ENCODE measurements at places on chromosomes 3 and 15. TPM values are rescaled to one million over a fixed set of nuclear protein-coding genes. Genes with fewer than 3 reads are reported as not detected.

ANAPC13 gene
- 22.6 TPM for total RNA-seq

SEMA5B gene
- 0.32 TPM for total RNA-seq

ZNF620 gene
- 3.1 TPM for total RNA-seq

OR5K1 gene
- not detected for total RNA-seq

PLSCR5 gene
- total RNA-seq = not detected

DNA sequence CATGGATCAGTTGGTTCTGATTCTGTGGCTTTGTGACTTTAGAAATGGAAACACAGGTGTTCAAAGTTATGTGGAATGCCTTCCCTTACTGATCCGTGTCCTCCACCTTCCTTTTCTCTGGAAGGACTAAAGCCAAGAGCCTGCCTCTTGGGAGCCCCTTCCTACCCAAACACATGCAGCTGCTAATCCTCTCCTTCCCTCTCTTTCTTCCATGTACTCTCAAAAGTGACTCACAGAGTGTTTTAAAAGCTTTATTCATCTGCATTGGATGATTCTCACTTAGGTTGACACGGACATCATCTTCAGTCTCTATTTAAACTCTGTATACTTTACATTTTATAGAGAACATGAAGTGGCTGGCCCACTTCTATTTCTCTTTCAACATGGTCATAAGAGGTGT is 856.5 kb upstream of the ARPP21 start:
- no peak for DNase-seq

GRCh38 chr3:115071601-115072000 is 75.5 kb downstream of the ZBTB20 start:
- DNase-seq = no peak

DNA sequence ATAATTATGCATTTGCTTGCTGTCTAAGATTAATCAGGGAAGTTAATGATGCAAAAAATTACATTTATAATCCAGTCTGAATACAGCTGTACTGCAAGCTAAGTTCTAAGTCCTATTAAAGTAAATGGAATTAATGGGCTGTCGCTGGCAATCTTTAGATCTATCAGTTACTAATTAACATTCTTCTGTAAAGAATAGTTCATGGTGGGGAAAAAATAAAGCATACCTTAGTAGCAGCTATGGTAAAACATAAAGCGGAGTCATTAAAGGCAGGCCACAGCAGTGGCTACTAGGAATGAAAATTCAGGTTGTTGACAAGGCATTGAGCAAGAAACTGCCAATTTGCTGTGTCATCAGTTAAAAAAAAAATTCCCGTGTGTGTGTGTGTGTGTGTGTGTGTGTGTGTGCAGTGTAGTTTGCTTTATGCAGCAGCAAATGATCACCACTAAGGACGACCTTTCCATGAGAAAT is 129.8 kb downstream of the ZNF385D start:
- DNase-seq = no peak

- no peak for DNase-seq
Observed at GRCh38 chr3:136330900-136331299, 80.8 kb downstream of the PCCB start.

DNA sequence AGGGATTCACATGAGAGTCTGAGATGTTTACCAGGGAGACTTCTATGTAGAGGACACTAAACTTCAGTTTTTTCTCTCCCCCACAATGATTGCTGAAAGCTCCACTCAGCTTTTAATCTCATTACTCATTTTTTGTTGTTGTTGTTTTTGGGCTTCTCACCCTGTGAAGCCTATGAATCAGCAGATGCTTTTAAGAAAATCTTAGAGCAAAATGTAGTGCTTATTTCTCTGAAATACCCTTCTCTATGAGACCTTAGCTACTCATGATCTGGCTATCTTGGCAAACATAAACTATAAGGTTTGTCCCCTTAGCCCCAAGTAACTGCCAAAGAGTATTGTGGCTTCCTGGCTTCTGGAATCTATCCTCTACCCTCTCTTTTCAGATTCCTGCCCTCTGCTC is 537.3 kb downstream of the OCA2 start:
- no peak for DNase-seq

- no peak for DNase-seq
Observed at GRCh38 chr3:42257007-42257406, 9.0 kb downstream of the CCK start.

DNA sequence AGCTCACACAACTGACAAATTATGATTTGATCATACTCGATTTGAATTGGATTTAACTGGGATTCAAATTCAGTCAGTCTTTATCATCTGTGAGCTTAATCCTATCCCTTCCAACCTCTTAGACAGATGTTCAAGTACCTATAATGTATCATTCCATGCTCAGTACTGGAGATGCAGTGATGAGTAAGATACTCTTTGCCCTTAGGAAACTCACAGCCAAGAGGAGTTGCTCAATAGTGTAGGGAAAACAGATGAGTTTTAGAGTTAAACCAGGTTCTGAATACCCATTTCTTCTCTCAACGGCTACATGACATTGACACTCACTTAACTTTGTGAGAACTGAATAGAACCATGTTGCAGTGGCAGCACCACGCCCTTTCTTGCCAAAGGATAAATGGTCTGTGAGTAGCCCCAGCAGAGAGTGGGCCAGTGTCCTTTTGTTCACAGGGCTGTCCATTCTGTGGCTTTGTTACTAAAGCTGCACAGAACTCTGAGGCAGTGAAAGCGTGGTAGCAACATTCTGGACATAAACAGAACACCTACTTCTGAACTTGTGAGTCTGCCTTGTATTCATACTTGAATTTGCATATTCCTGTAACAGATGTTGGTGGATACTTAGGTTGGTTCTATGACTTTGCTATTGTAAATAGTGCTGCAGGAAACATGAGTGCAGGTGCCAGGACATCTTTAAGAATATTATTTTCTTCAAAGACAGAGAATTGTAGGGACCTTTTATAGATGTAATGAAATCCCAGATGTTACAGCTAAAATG is 91.6 kb downstream of the RASA2 start:
- no peak for DNase-seq

GRCh38 chr3:39184081-39184967 is 8.1 kb downstream of the XIRP1 start:
- DNase-seq = no peak
